Forelimb muscle (tissue), 1 donor: ENCODE measurements at places on chromosomes 16 and 17.

DNA sequence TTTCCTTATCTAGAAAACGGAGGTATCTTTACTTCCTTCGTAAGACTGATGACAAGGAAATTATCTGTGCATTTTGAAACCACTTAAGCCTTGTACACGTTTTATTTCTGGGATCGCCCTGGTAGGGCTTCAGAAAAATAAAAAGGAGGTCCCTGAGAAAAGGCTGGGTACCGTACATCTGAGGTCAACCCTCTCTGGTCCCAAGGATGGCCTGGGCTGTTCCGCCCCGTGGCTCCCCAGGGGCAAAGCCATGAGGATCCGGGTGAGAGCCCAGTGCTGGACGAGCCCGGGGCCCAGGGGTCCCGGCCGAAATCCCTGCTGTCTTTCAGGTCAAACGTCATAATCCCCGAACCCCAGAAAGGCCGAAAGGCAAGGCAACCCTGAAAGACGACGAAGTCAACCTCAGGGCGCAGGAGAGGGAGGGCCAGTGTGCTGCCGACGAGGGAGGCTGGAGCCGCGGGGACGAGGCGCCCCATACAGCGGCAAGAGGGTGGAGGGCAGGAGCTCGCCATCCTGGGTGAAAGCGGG lies 656 bp upstream of the FUS start:
- no peak for DNase-seq

DNA sequence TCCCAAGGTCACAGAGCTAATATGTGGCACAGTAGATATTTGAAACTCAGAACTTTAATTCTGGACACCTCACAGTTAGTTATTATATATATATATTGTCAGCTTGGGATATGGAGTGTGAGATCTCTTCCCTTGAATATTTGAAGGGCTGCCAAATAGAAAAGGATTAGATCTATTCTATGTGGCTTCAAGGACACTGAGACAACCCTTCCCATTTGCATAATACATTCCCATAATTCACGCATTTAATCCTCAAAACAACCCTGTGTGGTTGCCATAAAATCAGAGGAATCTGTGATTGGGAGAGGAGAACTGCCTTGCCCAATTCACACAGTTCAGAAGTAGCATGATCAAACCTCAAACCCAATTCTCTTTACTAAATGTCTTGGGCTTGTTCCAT lies 365.8 kb upstream of the DYNLRB2 start:
- DNase-seq, result no peak

DNA sequence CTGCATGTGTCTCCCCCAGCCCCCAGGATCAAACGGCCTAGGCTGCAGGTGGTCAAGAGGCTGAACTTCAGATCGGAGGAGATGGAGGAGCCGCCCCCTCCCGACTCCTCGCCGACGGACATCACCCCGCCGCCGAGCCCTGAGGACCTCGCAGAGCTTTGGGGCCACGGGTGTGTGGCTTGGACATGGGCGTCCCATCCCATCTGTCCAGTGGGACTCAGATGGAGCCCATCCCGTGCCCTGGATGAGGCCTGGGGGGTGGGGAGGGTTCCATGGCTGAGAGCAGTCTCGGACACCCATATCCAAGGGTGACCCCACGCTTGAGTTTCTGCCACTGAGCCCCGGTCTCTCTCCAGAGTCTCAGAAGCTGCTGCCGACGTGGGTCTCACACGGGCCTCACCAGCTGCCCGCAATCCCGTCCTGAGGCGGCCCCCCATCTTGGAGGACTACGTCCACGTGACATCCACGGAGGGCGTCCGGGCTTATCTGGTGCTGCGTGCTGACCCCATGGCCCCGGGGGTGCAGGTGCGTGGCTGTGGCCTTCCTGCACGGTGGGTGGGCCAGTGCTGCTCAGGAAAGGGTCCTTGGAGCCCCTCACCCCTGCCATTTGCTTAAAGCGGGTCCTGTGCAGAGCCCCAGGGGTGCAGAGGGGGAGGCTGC lies 901 bp downstream of the CHTF18 start:
- no peak for DNase-seq

DNA sequence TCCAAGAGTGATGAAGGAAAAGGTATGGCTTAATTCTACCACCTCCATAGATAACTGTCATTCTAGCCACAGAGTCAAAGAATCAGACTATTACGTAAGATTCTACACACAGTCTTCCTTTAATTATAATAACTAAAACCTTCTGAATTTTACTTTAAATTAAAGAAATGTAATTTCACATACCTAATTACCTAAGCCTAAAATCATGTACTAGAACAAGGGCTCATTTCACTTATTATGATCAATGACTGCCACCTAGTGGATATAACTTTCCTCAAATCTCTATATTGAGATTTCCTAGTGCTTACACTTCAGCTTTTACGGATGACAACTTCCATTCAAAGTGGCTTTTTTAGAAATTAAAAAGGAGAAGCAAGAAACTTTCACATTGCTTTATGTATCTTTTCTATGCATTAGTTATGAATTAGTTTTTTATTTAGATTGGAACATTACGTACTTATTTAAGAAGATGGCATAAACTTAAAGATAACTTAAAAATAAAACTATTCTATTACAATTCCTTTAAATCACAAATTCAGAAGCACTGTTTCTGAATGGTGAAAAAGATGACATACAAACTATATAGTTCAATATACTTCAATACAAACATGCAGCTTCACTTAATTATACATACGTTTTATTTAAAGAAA lies 18.2 kb upstream of the ABCA10 start:
- DNase-seq, result no peak

- DNase-seq, result no peak
Observed at GRCh38 chr16:52500963-52501362, 46.0 kb downstream of the TOX3 start.

DNA sequence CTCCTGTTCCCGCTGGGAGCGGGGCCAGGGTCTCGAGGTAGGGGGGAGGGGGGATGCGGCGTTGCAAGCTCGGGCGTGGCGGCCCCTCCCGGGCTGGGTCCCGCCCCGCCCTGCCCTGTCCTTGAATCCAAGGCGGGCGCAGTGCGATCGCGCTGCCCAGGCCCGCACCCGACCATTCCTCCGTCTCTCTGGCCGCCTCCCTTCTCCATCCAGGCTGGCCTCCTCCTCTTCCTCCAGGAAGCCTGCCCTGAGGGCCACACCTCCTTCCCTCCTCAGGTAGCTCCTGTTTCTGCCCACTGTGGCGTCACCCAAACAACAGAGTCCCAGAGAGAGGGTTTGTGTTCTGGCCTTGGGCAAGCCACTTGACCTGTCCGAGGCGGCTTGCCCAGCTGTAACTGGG lies 43.0 kb upstream of the TAC4 start:
- DNase-seq, result no peak
